Stimulated activated CD4-positive, alpha-beta T cell treated with anti-CD3 and anti-CD28 coated beads, Interleukin-12 subunit alpha, Interleukin-12 subunit beta, amount 100 ng/mL, for 4 hours (primary cell): ENCODE measurements at places on chromosomes 13 and 19.

- no peak for DNase-seq
Measured at GRCh38 chr13:100149389-100149788, 60.5 kb downstream of the PCCA start.

GRCh38 chr19:29292153-29292552 is 79.2 kb upstream of the UQCRFS1 start:
- DNase-seq, result no peak

- DNase-seq, result peak; percentile 93
Measured at GRCh38 chr19:38869836-38870607, 8.1 kb downstream of the RINL start.

- no peak for DNase-seq
Measured at GRCh38 chr13:23654111-23655110, 84.2 kb downstream of the TNFRSF19 start.

DNA sequence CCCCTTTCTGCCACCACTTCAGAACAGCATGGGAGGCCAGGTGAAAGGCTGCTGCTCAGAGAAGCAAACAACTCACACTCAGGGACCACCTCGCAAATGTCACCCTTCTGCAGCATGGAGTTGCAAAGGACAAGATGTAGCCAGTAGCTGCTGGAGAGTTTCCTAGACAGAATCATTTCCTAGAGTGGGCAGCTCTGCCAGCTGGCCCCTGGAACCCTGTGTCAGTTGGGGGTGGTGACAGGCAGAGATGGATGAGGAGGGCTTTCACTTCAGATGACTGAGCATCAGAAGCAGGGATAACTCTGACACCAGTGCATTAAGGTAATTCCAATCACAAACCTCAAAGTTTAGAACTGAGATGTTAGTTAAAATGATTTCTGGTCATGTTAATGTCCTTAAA is 34.4 kb upstream of the EPHX3 start:
- DNase-seq, result no peak
